ENCODE measurements at places on chromosomes 13 and 19. TPM values are rescaled to one million over a fixed set of nuclear protein-coding genes. Genes with fewer than 3 reads are reported as not detected.

DNA sequence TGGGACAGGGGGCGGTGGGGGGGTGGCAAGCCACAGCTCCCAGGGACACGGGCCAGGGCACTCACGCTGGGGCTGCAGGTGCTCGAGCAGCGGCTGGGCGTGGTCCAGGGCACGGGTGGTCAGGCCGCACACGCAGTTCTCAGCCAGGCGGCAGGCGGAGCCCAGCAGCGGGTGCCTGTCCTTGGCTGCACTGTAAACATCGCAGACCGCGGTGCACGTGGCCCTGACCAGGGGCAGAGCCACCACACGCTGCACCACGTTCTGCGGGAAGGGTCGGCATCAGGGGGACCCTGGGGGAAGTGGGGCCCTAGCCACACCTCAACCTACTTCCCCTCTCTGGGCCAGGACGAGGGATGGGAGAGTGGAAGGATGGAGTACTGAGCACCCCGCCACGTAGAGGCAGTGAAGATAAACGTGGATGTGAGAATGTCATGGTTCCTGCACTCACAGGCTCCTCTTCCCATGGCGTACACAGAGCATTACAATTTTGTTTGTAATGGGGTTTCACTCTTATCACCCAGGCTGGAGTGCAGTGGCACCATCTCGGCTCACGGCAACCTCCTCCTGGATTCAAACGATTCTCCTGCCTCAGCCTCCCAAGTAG is 3.4 kb downstream of the PLIN5 start:
- DNase-seq: no peak

DNA sequence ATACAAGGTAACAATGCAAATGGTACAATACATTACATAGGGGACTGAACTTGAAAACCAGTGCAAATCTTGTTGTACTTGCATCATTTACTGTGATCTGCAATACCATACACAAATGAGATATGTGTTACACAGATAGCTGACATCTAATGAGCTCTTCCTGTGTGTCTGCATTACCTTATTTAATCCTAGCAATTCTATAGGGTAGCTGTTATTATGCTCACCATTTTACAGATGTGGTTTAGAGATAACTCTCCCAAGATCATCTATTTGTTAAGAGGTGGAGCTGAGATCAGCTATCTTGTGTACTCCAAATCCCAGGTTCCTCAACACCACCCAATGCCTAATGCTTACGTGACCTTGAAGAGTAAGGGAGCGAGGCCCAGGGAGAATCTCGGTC is 21.4 kb upstream of the SERP2 start:
- DNase-seq: no peak

DNA sequence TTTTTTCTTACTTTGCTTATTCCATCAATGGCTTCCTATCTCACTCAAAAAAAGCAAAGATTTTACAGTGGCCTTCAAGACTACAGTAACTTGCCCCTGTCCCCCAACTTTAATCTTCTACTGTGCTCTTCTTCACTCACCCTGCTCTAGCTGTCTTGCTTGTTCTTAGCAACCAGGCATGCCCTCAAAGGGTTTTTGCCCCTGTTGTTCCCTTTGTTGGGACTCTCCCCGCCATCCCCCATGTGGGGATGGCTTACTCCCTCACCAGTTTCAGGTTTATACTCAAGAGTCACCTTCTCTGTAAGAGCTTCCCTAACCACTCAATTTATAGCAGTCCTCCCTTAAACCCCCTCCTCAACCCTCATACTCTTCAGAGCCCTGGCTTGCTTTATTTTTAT is 5.4 kb downstream of the MTMR6 start:
- DNase-seq: no peak

GRCh38 chr19:6718111-6718740 is 2.2 kb downstream of the C3 start:
- DNase-seq: no peak

GRCh38 chr13:88086577-88086976 is 415.4 kb downstream of the SLITRK5 start:
- no peak for DNase-seq

GRCh38 chr13:81540777-81541176 is 1199.9 kb upstream of the SPRY2 start:
- DNase-seq: no peak

- DNase-seq: peak; percentile 1
These were observed at the start of gene RUBCNL for GRCh38 chr13:46387064-46387851. Gene RUBCNL (minus strand): TSS chr13:46387252. CDS start chr13:46372475, 14,777 bp downstream.

DNA sequence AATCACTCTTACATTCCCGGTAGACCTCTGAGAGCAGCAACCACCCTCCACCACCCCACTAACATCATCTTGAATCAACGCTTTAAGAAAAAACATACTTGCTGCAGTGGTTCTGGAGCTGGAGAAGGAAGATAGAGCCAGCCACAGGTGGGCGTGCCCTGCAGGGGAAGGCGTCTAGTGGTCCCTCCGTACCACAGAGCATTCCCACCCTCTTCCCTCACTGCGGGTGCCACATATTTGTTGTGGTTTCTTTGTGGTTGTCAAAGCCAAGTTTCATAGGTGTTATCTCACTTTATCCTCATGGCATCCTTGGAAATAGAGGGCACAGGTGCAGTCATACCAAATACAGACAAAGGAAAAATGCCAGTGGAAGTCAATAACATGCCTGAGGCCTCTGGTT is 22.2 kb downstream of the COL4A2 start:
- no peak for DNase-seq

DNA sequence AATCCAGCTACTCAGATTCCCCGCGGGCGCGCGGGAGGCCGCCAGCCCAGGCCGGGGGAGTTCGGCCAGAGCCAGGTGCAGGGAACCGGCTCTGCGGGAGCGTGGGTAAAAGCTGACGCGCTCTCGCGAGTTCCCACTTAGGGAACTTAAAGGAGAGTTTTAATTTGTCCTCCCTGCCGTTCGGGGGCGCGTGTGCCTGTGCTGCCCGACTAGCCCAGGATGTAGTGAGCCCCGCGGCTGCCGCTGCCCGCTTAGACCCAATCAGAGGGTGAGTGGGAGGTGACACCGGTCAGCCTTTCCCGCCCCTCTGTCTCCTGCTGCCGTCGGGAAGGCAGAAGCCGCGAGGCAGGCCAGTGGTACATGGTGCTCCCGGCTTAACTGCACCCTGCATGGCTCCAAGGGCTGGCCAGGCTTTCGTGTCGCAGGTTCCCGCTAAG is 36.0 kb upstream of the NEK3 start:
- no peak for DNase-seq

- no peak for DNase-seq
These were observed 16.9 kb upstream of the AP1M2 start for GRCh38 chr19:10603873-10604459.

- DNase-seq: no peak
These were observed 4.6 kb downstream of the VWA8 start for GRCh38 chr13:41956272-41956671.

DNA sequence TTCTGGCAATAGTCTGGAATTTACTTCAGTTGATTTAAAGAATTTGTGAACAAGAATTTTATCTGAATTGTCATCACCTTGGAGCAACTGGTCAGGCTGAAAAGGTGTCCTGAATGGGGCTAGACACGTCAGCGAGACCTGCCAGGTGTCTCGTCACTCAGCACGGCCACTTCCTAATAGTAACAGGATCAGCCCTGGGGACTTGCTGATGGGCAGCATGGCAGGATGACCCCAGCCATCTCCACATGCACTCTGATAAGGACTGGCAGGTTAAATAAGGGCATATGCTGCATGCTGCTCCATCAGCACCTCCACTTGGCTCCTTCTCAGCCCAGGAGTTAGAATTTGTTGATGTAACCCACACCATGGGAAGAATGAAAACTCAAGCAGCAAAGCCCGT is 224.2 kb downstream of the FOXO1 start:
- DNase-seq: peak; percentile 57

- DNase-seq: no peak
These were observed 2.8 kb downstream of the IGFLR1 start for GRCh38 chr19:35739275-35740107.

- no peak for DNase-seq
These were observed 14.9 kb upstream of the CYP2B6 start for GRCh38 chr19:40976134-40976533.

DNA sequence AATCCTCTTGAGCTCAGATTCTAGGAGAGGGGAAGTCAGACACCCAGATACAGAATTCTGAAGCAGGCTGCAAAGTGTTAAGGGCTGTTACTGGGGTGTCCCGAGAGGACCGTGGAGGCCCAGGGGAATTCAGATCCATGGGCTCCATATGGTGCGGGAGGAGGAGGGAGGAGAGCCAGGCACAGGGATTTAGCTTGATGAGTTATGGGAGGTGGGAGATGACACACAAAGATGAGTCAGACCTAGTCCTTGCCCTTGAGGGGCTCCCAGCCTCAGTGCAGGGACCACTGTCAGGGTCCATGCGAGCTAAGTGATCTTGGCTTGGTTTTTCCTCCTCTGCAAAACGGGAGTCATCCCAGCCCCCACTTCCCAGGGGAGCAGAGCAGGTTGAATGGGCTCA is 14.4 kb upstream of the GIPR start:
- DNase-seq: no peak

- DNase-seq: no peak
These were observed 533 bp upstream of the DCAF15 start for GRCh38 chr19:13951799-13952153.

- DNase-seq: no peak
These were observed 28.5 kb upstream of the PARP4 start for GRCh38 chr13:24541127-24541475.

DNA sequence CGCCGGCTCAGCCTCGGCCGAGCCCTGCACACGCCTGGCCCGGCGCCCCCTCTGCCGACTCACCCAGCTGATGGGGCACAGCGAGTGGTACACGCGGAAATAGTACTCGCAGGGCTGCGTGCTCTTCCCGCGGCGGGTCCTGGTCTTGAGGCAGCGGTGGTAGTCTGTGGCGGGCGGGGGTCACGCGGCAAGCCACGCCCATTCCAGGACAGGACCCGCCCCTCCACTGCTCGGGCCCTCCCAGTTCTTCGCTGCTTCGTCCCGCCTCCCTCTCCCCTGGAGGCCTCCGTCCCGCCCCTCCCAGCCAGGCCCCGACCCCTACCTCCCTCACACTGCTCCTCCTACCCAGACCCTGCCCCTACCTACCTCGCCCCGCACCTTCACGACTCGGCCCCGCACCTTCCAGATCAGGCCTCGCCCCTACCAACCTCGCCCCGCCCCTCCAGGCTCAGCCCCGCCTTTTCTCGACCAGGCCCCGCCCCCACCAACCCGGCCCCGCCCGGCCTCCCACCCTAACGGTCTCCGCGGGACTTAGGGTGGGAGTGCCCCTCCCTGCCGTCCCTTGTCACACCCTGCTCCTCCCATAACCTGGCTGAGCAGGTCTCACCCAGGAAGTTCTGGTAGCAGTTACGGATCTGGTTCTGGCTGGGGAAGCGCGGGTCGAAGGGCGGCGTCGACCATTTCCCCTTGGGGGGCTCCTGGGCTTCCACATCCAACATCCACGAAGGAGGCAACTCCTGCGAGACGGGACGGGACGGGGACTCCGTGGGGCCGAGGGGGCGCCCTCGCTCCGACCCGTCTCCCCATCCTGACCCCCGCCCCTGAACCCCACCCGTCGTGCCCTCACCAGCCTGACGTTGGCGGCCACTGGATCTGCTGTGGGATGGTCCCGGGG is 469 bp downstream of the COX6B2 start:
- peak; percentile 52 for DNase-seq

DNA sequence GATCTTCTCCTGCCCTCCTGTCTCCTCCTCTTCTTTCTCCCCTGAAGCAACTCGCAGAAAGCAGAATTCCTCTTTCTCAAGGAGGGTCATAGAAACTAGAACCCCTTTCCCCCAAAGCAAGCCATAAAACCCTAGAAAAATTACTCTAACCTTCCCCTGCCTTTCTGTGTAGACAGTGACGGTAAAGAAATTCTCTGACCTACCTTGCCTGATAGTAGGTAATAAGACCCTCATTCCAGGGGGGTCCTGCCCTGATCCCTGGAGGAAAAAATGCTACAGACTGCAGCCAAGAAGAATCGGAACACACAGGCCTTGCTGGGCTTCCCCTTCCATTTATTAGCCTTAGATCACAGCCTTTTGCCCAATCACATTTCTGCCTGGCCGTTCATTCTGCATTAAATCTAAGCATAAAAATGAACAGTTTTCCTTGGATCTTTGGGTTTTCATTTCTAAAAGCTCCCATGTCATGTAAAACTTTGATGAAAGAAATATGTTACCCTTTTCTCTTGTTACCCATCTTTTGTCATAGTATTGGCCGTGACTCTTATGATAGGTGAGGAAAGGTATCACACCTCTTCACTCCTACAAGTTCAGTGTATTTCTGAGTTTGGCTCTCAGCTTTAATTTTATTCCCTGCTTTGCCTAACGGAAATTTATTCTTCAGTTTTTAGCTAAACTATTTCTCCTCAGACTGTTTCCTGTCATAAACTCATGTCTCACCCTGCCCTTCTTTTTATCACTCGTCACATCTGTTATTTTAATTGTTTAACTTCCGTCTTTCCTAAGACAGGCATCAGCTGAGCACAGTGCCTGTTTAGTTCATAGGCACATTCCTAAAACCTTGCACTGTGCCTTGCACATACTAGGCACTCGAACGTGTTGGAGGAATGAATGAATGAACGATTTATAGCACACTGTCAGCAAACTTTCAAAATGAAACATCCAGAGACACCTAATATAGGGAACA is 20.4 kb upstream of the CPB2 start:
- no peak for DNase-seq

- DNase-seq: no peak
These were observed 853.2 kb downstream of the UQCRFS1 start for GRCh38 chr19:28359431-28360414.

DNA sequence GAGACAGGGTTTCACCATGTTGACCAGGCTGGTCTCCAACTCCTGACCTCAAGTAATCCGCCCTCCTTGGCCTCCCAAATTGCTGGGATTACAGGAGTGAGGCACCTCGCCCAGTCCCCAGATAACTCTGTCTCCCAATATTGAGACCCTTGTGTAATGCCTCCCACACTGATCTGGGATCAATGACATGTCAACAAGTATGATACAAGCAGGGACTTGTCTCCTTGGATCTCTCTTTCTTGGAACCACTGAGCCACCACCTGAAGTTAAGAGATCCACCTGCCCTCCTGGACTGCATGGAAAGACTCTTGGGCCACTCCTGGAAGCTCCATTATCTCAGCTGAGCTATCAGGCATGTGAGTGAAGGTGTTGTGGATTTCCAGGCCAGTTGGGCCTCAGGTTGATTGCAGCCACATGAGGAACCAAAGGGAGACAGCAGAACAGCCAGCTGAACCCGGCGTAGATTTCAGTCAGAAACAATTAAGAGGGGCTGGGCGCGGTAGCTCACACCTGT is 15.1 kb downstream of the NFKBID start:
- no peak for DNase-seq

Gene PDE4A
- total RNA-seq: 10.4 TPM

Gene MUC16
- total RNA-seq: 75.0 TPM

Gene MAP2K2
- 160 TPM for total RNA-seq

Gene TTC9B
- 0.59 TPM for total RNA-seq

Gene GCDH
- 23.2 TPM for total RNA-seq

Gene CCDC169
- total RNA-seq: 6.9 TPM

Gene ENOX1
- 0.35 TPM for total RNA-seq

Gene VRK3
- 62.5 TPM for total RNA-seq

Gene MBD3L4
- total RNA-seq: not detected

Gene TEX26
- total RNA-seq: not detected

Gene C1QTNF9B
- not detected for total RNA-seq

Gene ATXN8OS
- total RNA-seq: not detected

Data from PC-9 (cell line).